H54 (cell line): ENCODE measurements at places on chromosomes 2 and 18.
A peak's percentile ranks its signal among the peaks of the same experiment; 100 is the strongest.

- DNase-seq, result no peak
Measured at GRCh38 chr18:21241301-21242048, 557 bp upstream of the GREB1L start.

GRCh38 chr2:40244675-40245074 lies 207.2 kb downstream of the SLC8A1 start:
- peak; percentile 29 for DNase-seq

- no peak for DNase-seq
Measured at GRCh38 chr2:174779361-174779928, 15.2 kb upstream of the CHRNA1 start.

- no peak for DNase-seq
Measured at GRCh38 chr2:48183991-48184390, 277.7 kb upstream of the FBXO11 start.
